Left renal cortex interstitium (tissue), 4 donors: ENCODE measurements at places on chromosomes 4 and X. TPM values are rescaled to one million over a fixed set of nuclear protein-coding genes. Genes with fewer than 3 reads are reported as not detected.

SRPX2 gene
- 12.7 TPM for polyA plus RNA-seq

RBM3 gene
- polyA plus RNA-seq: 350 TPM

GRCh38 chr4:124415146-124415545 is 297.4 kb downstream of the ANKRD50 start:
- DNase-seq: no peak

- no peak for DNase-seq
Measured at GRCh38 chr4:120524237-120524636, 398.3 kb downstream of the PRDM5 start.

- DNase-seq: no peak
Measured at GRCh38 chrX:67780694-67781109, 236.9 kb downstream of the AR start.
